ENCODE measurements at places on chromosomes 2 and 18.

- DNase-seq: no peak
Observed at GRCh38 chr2:201768918-201769317, 11.8 kb downstream of the ALS2 start.

DNA sequence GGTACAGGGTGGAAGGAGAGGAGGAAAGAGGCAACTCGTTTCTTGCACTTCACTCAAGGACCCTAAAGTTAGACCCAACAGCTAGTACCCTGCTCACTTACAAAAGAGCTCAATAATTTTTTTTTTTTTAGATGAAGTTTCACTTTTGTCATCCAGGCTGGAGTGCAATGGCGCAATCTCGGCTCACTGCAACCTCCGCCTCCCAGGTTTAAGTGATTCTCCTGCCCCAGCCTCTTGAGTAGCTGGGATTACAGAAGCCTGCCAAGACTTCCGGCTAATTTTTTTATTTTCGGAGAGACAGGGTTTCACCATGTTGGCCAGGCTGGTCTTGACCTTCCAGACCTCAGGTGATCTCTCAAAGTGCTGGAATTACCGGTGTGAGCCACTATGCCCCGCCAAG lies 4.1 kb downstream of the ASB3 start:
- no peak for DNase-seq

GRCh38 chr2:232203166-232203891 lies 175.2 kb upstream of the ALPP start:
- no peak for DNase-seq

GRCh38 chr18:43115076-43115921 lies at the start of gene RIT2:
RIT2 (minus strand) TSS chr18:43115685.
- DNase-seq: no peak

DNA sequence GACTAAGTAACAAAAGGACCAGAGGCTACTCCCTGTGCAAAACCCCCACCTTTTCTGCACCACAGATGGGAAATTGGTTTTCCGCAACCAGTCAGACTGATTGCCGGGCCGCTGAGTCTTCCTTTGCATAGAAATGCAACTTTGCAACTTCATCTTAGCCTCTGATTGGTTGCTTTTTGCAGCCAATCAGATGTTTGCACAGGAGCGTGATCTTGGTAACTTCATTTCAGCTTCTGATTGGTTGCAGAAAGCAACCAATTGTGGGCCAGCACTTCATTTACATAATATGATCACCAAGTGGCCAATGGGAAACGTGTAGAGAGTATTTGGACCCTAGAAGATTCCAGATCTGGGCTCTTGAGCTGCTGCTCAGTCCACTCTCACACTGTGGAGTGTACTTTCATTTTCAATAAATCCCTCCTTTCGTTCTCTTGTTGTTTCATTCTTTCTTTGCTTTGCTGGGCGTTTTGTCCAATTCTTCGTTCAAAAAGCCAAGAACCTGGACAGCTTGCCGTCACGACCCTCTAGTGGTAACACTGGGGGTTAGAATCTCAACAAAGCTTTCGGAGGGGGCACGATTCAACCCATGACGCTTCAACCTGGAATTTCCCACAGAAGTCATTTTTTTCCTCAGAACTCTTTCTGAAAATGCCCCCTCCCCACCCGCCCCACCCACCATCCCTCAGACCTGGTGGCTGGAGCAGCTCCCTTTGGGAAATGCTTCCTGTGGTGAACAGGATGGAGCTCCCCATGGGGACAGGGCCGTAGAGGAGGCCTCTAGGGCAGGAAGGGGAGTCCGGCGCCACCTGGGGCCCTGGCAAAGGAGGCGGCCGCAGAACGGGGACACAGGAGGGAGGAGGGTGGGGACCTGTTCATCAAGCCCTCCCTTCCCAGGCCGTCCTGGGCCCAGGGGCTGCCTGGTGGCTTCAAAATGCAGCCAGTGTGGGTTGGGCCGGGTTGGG lies 31.8 kb upstream of the KCNF1 start:
- no peak for DNase-seq

DNA sequence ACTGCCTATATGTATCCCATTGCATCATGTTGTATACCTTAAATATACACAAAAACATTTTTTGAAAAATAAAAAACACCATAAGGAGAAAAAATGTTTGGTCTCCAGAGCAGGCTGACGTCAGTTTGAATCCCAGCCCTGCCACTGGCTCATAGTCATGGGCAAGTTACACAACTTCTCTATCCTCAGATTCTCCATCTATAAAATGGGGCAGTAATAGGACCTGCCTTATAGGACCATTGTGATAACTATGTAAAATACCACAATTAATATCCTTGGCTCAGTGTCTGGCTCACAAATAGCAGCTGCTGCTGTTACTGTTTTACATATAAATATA lies 135.6 kb downstream of the SMAD7 start:
- DNase-seq: no peak

DNA sequence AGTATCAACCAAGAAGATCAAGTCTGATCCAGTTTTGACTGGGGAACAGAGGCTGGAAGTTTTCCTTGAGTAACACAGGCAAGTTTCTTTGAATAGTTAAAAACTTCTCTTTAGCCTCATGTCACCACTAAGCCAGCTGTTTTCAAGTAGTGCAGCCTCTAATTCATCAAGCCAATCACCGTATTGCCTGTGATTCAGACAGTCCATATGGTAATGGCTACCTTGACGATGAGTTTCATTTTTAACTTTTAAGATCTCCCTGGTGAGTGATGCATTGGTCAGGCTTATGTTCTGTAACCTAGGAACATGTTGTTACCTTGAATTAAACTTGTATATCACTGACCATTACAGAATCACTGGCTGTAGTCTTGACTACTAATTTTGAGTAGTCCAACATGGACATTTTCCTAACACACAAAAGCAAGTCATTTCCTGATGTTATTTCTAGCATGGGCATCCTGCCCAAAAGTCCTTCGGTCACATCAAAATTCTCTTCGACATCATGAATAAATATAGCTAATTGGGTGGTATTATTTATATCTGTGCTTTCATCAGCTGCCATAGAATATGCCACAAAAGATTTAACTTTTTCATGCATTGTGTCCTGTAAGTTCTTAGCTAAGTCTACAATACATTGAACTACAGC lies 238.8 kb upstream of the GCFC2 start:
- DNase-seq: no peak

- DNase-seq: no peak
Observed at GRCh38 chr2:57740891-57741290, 305.7 kb upstream of the VRK2 start.

- DNase-seq: no peak
Observed at GRCh38 chr18:75884728-75885127, 457.2 kb upstream of the SMIM21 start.

DNA sequence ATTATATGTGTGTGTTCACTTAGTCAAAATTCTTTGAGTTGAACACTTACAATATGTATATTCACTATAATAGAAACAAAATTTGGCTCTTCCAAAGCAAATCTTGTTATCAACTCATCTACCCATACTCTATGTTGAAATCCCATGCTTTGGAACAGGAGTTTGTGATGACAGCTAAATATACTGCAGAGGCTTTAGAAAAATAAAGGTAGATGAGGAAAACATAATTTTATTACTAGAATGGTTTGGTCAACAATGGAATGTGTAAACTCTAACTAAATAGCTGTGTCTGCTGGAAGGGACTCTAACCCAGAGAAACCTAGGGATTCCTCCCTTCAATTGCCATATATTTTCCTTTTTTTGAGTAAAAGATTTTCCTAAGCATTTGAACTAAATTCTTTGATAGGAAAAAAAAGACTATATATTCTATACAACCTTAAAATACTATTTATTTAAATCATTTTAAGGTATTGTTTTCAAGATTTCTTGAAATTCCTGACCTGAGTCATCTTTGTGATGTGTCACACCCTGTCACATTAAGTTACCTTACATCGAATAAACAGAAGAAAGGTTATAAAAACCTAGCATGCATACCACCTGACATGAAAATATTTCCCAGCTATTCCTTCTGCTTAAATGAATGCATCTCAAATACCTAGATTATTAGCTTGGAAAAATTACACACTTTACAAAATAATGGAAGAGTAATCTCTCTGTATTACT lies 175.5 kb downstream of the OTX1 start:
- DNase-seq: no peak

GRCh38 chr2:143528021-143528420 lies 398.8 kb downstream of the ARHGAP15 start:
- no peak for DNase-seq

DNA sequence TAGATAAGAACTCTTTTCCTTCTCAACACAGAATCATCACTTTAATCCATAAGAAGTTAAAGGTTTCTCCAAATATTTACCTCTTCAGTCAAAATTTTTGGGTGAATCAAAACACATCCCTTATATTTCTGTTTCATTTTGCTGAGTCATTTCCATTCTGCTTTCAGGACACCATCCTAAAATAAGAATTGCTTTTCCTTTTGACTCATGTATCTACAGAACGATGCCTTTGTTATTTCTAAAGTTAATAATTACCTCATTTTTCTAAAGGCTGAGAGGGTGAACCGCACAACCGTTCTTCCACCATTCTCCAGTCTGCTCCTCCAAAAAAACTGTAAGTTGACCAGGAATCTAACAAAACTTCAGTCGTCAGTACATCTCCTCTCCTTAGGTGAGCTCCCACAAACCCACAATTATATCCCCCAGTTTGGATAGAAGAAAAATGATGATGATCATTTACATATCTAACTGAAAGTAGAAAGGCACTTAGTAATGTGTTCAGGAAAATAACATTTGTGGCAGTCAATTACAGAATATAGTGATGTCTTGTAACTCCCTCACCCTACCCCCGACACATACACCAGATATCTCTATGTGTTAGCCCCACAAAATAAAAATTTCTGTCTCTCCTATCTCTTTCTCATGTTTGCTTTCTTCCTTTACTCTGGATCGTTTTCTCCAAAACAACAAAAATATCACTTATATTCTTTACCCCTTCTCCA lies 162.5 kb downstream of the RAD51AP2 start:
- no peak for DNase-seq

DNA sequence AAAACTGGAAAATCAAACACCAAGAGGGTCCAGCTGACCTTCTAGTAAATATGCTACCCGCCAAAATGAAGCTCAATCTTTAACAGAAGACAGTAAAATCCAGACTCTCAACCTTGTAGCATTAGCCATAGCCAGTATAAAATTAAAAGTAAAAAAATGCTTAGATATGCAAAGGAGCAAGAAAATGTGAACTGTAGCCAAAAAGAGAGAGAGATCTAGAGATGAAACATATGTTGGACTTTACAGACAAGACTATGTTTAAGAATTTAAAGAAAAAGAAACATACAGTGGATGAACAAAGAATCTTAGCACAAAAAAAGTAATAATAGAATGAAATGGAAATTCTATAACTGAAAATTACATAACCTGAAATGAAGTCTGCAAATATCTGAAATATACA lies 344.5 kb downstream of the LRATD1 start:
- DNase-seq: no peak

DNA sequence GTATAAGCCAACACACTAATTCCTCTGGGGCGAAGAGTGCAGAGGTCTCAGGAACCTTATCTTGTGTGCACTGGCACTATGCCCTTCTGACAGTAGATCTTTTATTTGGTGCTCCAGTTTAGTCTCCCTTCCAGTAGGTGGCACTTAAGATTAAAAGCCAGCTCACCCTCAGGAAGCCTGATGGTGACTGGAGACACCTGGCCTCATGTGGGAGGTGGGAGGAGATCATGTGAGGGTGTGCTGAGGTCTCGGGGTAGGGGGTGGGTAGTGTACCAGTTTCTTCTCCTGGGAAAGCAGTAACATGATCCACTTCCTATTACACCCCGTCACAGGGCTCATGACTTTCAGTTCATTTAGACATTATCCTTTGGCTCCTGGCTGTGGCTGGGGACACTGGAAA lies 654.9 kb downstream of the ADCYAP1 start:
- DNase-seq: no peak
